ENCODE measurements at places on chromosomes 5 and 9. TPM values are rescaled to one million over a fixed set of nuclear protein-coding genes. Genes with fewer than 3 reads are reported as not detected.

The TTLL11 gene
- 2.5 TPM for total RNA-seq

The EIF4E1B gene
- not detected for total RNA-seq

DNA sequence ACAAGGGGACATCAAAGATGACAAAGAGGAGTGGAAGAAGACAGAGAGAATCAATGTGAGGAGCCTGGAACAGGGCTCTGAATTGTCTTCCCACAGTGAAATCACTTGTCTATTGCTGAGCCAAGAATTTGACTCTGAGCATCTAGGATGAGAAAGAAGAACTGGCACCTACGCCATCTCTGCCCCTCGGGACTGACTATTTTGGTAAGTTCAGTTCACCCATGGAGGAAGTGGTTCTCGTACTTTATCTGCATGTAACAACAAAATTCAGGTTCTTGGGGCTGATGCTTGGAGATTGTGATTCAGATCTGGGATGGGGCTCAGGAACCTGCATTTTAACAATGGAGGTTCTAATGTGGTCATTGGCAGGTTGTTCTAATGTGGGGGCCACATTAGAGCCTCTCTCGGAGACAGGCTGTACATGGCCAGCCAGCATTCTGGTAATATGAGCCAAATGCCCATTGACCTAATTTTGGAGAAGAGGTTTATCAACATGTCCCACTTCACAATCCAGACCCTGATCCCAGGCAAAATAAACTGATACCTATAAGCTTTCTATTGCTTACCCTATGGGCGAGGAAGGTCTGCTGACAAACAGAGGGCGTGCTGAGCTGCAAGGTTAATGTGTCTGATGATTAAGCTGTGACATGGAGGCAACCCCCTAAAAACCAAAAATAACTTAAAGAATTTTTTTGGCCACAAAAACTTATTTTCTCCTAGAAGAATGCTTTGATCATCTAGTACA, 2.7 kb upstream of the IL12B start:
- DNase-seq = no peak

GRCh38 chr5:140011297-140011802, 31.7 kb downstream of the NRG2 start:
- no peak for DNase-seq

DNA sequence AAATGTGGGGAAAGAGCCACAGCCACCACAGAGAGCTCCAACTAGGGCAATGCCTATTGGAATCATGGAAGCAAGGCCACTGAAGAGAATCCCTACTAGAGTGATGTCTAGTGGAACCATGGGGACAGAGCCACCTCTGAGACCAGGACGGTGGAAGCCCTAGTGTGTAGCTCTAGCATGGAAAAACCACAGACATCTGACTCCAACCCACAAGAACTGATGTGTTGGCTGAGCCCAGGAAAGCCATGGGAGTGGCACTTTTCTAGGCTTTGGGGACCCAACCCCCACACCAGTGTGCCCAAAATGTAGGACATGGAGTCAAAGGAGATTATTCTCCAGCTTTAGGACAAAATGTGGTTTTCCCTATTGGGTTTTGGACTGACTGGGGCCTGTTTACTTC, 721.9 kb downstream of the BRINP1 start:
- no peak for DNase-seq

DNA sequence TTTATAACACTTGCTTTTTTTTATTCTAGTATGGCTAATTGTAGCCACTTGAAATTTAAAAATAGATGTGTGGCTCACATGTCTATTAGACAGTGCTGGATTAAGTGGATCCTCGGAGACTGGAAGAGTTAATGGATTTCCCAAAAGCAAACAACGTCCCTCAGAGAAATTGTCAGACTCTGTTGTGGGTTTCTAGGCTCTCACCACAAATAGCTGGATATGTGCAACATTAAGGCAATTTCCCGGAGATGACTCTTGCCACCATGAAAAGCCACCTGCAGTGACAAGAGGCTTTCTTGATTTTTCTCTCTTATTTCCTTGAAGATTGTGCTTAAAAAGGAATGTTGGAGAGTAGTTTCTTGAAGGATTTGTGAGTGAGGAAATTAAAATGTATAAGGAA, 43.2 kb downstream of the TMEM167A start:
- no peak for DNase-seq

All from activated T-cell treated with anti-CD3 and anti-CD28 coated beads, Interleukin-2, amount 50 U/mL, for 72 hours (primary cell).